ENCODE measurements at places on chromosomes 5 and 9.

GRCh38 chr5:62340392-62340791 lies 34.4 kb downstream of the KIF2A start:
- no peak for DNase-seq

DNA sequence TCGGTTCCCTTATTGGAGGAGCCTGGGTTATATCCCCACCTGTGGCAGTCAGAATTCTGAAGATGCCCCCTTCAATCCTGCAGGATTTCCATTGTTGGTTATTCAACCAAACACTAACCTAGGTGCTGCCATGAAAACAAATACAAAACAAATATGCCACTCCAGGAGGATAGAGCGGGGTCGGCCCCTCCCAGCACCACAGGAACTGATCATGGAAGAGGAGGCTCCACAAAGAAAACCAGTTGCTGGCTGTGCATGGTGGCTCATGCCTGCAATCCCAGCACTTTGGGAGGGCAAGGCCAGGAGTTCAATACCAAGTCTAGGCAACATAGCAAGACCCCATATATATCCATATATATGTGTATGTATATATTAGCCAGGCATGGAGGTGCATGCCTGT lies 13.2 kb upstream of the ADGRD2 start:
- no peak for DNase-seq

DNA sequence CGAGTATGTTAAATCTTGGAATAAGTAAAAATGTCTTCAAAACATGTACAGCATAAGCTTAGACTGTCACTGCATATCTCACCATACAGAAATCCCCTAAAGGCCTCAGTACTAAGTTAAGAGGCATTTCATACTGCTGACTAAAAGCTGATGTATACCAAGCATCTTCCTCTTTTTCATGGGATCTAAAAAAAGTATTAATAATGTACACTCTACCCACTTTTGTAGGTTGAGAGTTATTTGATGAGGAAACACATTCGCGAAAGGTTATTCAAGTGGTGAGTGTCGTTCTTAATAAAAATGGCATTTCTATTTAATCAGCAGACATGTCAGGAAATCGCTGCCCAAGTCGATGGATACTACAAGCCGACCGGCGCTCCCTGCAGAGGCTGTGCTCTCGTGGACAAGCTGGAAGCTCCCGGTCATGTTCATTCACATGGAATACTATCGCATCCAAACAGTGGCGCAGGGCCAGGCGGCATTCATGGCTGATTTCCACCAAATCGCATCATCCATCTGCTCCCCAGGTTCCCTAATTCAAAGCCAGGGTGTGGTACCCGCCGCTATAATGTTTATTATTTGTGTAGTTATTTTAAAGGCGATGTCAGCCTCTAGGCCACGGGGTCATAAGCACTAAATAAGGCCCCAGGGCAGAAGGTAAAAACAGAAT lies 724 bp downstream of the SGTB start:
- no peak for DNase-seq

DNA sequence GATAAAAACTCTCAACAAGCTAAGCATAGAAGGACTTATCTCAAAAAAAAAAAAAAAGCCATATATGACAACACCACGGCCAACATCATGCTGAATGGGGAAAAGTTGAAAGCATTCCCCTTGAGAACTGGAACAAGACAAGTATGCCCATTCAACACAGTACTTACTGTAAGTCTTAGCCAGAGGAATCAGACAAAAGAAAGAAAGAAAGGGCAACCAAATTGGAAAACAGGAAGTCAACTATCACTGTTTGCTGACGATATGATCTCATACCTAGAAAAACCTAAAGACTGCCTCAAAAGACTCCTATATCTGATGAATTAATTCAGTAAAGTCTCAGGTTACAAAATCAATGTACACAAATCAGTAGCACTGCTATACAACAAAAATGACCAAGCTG lies 24.6 kb upstream of the PTGER4 start:
- no peak for DNase-seq

DNA sequence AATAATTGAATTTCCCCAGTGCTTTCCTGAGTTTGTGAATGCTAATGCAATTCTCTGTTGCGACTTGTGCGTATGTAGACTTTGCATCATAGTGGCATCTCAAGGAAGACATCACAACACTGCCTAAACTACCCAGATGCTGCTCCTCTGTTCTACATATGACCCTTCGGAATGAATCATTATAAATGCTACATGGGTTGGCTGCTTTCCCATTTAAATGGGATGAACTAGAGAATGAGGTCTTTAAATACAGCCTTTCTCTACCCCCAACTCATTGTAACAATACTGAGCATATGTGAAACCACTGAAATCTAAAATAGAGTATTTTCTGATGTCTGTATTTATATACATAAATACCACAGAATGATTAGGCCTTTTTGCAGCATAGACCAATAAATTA lies 136.6 kb upstream of the ICE1 start:
- DNase-seq: no peak

All from PC-9 (cell line).